Activated CD4-positive, alpha-beta T cell treated with anti-CD3 and anti-CD28 coated beads for 36 hours (primary cell): ENCODE measurements at places on chromosomes 2 and 18.

DNA sequence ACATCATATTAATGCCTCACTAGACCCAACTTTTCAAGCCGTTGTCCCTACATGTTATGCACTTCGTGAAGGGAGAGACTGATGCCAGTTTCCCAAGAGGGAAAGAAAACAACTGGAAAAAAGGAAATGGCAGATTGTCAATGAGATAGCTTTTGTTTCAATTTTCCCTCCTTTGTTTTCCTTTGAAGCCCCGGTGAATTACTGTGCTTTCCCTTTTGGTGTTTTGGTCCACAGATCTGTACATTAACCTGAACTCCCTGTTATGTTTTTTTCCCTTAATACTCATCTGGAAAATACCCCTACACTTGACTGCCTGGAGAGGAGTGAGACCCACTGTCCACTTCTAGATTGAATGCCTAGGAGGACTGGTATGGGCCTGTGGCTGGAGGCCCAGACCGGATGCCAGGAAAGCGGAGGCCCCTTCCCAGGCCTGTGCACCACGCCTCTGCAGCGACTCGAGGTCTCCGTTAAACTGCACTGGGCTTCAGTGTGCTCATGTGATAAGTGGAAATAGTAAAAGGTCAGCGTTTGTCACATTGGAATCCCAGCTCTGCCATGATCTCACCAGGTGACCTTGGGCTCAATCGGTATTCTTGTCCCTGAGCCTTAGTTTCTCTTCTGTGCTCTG, 106.4 kb downstream of the GATA6 start:
- no peak for DNase-seq

DNA sequence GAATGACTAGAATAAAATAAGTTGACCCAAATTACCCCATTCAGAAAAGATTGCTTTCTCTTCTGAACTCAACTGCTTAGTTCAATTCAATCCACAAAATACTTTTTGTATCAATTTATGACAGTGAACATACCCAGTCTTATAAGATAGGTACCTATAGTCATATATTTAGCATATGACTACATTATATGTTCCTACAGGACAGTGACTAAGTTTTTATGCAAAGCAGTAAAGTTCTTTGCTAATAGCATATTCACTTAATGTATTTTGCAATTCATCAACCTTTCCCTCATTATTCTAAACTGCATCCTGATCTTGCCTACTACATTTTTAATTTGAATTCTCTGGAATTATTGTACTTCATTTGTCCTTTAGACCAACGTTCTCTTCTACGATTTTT, 30.3 kb upstream of the C2orf15 start:
- no peak for DNase-seq

DNA sequence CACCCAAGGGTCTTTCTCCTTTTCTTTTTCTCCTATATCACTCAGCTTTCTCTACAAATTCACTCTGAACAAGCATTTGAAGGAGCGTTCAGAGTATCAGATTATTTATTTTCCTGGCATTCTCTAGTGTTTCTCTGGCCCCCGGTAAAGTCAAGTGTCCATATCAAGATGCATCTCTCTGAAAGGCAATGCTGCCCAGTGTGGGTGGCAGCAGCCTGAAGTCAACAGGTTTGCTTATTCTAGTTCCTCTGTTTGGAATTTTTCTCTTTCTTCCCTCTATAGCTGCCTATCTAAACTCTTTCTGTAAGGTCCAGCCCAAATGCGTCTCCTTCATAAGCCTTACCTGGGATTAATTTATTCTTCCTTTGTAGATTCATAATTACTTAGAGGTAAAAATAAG, 526.2 kb upstream of the TNP1 start:
- no peak for DNase-seq

DNA sequence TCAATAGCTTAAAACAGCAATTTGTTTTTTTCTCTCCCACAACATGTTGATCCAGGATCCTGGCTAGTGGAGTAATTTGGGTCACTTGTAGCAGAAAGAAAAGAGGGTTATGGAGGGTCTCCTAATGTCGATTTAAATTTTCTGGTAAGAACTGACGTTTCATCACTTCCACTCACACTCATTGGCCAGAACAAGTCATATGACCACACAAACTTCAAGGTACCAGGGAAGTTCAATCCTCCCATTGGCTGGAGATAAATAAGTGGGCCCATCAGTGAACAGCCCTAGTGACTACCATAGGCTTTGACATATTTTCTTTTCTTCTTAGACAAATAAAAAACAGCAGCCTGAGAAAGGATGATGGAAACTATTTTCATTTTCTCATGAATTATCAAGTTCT, 8.3 kb upstream of the TMEM131 start:
- DNase-seq, result no peak

- no peak for DNase-seq
Measured at GRCh38 chr2:177812713-177813396, 259.7 kb downstream of the PDE11A start.

GRCh38 chr2:49807689-49808088, 653.4 kb upstream of the FSHR start:
- no peak for DNase-seq

DNA sequence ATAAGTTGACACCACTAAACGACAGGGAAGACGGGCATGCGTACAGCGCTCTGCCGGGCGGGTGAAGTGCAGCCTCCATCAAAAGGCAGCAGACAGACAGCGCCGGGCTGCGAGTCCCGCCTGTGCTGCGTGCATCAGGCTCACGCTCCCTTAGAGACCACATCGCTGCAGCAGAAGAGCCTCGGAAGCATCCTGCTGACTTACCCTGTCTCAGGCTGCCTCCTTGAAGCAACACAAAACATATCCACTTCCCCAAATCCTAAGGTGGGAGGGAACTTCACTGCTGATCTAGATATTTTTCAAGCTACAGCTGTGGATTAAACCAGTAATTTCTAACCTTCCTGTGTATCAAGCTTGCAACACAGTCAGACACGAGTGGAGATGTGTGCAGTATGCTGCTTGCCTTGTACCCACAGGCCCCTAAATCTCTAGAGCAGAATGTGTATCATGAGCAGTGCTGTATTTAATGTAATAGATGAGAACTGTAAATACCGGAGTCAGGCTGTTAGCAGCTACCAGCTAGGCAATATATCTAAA, 6.4 kb downstream of the MYT1L start:
- DNase-seq, result no peak

- DNase-seq, result no peak
Measured at GRCh38 chr2:71640489-71640888, 187.1 kb downstream of the DYSF start.
